ENCODE measurements at places on chromosomes 6 and 20.

DNA sequence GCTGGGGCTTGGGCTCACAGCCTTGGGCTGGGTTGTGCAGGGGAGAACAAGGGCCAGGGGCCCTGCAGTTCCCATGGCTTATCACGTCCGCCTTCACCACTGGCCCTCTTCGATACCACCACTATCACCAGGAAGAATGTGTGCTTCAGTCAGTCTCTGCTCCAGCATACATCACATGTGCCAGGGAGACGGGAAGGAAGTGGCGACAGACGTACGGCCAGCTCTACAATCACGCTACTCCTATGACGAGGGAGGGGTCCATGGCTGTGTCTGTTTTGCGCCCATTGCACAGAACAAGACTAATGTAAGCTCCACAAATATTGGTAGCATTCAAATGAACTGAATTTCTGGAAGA lies 72.1 kb downstream of the TRAM2 start:
- no peak for DNase-seq

DNA sequence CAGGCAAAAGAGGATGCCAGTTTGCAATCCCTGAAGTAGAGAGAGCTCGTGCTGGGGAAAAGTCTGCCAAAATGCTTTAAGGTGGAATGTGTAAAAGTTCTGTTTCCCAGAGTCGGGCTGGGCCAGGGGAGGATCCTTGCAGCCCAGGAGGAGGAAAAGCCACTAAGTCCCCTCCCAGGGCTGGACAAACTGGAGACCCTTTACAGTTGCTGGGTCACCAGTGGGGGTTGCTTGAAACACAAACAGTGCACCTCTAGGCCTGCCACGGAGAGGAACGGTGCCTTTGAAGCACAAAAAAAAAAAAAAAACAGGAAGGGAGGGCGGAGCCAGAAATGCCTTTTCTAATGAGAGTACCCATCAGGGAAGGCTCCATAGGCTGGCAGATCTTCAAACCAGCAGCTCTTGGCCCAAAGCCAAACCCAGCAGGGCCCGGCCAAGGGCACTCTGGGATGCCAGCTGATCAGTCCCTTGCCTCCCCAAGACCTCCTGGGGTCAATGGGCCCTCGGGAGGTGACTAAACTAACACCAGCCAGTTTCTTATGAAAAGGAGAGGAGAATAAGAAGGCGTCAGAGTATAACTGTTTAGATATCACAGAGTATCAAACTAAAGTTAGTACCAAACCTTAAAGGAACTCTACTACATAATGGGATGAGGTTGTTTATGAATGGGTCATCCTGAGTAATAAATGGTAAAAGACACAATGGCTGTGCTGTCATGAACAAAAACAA lies 23.7 kb downstream of the HLA-A start:
- peak; percentile 83 for DNase-seq

DNA sequence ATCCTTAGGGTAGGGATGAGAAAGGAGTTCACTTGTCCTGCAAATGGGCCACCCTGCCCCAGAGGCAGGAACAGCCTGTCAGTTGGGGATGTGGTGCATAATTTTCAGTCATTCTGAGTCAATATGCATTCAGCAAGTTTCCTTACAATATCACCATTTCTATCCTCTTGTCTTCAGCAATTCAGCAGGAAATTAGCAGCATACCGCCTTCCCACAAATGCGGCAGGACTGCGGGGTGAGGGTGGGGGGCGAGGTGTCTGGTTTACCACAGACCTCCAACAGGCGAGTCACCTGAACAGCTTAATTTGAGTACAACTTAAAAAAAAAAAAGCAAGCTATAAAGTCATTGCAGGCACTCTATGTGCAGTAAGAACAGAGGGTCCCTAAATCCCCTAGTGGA lies 126.8 kb downstream of the MAP3K7 start:
- no peak for DNase-seq

- DNase-seq = no peak
Measured at GRCh38 chr6:42099340-42100028, 42.9 kb downstream of the C6orf132 start.

- DNase-seq = no peak
Measured at GRCh38 chr20:48984575-48985219, 61.4 kb upstream of the CSE1L start.

DNA sequence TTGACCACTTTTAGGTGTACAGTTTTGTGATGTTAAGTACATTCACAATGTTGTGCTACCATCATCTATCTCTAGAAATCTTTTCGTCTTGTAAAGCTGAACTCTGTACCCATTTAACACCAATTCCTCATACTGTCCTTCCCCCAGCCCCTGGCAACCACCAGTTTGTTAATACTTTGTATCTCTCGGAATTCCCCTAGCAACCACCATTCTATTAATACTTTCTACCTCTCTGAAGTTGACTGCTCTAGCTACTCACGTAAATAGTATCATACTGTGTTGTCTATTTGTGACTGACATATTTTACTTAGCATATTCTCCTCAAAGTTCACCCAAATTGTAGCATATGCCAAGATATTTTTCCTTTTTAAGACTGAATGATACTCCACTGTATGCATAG lies 82.3 kb upstream of the CLDN20 start:
- DNase-seq = no peak

DNA sequence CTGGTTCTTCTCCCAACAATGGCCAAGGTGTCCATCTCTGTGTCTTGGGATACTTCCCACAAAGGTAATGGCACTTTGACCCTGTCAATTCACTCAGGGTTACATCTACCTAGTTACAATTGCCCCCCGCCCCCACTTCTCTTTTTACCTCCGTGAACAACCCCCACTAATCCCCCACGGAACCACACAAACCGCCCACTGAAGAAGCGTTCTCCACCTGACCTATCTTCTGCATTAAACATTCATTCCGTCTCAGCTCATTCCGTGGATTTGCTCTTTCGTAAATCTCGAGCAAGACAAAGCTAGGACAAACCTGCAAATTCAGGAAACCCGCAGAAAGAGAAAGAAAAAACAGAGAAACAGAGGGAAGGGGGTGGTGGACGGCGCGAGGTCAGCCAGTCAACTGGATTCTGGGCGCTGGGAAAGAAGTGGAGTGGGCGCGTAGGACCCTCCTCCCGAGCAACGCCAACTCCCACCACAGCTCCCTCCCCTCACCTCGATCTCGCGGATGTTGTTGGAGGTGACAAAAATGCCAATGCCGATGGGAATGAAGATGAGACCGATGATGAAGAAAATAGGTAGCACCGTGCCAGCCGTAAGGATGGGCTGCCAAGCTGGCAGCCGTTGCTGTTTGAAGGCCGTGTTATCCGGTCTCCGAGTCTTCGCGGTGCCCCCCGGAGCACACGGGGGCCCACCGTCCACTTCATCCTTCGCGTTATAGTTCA lies 523 bp downstream of the TMEM30A start:
- no peak for DNase-seq

DNA sequence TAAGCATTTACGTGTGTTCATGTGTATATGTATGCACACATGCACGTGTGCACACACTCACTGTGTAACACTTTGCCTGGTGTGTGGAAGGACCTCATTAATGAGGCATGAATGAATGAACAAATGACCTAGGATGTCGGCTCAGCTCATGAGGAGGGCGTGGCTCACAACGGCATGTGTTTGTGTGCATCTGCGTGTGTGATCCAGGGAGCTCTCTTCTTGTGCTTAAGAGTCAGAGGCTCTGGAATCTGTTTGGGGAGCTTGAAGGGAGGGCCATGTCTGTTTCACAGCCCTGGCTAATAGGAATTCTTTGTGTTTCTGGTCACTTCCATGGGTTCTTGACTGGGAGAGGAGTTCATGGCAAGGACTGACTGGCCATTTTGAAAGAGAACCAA lies 32.7 kb downstream of the TOX2 start:
- DNase-seq = no peak

GRCh38 chr6:37646097-37646864 lies 51.4 kb downstream of the MDGA1 start:
- no peak for DNase-seq

DNA sequence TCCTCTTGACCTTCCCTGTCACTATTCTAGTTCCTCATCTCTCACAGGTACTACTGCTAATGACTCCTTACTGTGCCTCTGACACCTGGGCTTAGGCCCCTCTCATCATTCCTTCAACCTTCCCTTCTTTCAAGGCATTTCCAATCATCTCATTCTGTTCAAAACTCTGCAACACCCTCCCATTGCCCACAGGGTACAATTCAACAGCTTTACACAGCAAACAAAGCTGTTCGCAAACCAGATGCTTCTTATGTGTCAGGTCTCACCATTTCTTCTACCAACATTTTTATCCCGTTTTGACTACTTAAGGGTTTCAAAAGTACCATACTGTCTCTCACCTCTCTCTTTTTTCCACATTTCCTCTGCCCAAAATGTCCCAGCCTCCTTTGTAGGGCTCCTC lies 84.4 kb upstream of the ID4 start:
- no peak for DNase-seq

- DNase-seq = no peak
Measured at GRCh38 chr20:61951695-61952533, 113.8 kb downstream of the TAF4 start.

- DNase-seq = no peak
Measured at GRCh38 chr20:21027569-21027968, 78.6 kb downstream of the LINC00237 start.

DNA sequence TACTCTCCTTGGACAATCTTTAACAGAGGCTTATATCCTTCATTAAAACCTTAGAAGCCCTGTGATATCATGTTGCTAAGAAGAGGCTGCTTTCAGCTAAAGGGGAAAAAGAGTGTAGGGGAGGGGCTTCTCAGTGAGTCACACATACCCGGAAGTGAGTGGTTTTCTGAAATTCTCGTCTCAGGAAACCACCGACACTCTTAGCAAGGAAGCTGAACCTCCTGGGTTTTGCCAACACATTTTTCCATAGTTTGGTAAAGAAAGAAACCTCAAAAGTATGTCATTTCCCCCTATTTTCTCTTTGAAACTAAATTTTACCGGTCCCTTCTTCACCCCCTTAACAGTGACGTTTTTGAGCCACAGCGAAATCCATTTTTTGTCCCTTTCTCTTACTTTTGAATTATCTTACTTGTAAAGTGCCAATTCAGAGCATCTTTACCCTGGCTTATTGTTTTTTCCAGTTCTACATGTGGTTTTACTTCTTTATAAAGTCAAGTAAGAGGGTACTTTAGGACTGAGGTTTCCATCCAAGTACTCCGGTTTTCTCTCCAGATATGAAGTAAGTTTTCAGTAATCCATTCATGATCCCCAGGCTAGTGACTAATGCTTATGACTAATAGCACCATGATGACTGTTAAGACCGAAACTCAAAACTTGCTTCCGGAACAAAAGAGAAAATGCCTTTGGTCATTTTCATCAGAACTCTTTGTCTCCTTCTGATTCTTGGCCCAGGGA lies 219.3 kb downstream of the ARHGAP18 start:
- peak; percentile 84 for DNase-seq

GRCh38 chr20:550611-551010 lies 7.0 kb upstream of the CSNK2A1 start:
- no peak for DNase-seq

GRCh38 chr20:4626228-4626627 lies 95.5 kb upstream of the PRND start:
- DNase-seq = no peak

DNA sequence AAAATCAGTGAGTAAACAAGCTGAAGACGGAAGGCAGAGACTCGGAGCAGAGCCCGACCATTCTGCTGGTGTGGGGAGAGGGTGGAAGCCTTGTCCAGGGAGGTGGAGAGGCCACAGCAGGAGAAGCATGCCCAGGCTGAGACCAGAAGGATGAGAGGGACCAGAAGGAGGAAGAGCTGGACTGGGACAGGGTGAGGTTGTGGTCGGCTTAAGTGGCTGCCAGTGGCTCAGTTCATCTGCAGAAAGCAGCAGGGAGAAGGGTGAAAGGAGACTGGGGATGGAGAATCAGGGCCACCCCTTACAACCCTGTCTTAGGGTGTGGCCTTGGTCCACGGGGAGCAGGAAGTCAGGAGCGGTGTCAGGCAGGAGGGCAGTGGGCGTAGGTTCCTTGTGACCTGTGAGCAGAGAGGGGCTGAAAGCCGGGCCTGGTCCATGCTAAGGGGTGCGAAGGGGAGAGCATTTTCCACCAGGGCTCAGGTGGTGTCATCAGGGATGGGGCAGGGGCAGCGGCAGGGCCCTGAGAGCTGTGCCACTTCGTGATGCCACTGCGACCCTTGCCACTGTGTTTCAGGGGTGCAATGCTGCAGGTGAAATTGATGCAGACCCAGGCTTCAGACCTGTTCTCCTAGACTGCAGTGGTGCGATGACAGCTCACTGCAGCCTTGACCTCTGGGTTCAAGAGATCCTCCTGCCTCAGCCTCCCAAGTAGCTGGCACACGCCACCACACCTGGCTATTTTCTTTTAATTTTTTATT lies 81.1 kb downstream of the TTLL2 start:
- DNase-seq = no peak

DNA sequence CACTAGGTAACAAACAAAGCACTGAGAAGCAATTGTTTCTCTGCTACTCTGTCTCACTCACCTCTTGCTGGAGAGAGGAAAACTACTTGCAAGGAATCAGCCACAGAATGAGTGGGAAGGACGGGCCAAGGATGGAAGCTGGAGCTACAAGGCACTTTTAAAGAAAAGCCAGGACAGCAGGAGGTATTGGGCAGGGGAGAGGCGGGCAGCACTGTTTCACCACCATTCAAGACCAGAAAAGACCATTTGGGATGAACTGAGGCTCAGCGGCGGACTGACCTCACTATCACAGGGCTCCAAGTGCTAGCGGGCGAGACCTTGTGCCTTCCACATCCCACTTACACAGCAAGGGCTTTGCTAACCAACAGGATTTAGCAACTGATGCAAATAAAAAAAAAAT lies 137.4 kb downstream of the IPCEF1 start:
- no peak for DNase-seq

DNA sequence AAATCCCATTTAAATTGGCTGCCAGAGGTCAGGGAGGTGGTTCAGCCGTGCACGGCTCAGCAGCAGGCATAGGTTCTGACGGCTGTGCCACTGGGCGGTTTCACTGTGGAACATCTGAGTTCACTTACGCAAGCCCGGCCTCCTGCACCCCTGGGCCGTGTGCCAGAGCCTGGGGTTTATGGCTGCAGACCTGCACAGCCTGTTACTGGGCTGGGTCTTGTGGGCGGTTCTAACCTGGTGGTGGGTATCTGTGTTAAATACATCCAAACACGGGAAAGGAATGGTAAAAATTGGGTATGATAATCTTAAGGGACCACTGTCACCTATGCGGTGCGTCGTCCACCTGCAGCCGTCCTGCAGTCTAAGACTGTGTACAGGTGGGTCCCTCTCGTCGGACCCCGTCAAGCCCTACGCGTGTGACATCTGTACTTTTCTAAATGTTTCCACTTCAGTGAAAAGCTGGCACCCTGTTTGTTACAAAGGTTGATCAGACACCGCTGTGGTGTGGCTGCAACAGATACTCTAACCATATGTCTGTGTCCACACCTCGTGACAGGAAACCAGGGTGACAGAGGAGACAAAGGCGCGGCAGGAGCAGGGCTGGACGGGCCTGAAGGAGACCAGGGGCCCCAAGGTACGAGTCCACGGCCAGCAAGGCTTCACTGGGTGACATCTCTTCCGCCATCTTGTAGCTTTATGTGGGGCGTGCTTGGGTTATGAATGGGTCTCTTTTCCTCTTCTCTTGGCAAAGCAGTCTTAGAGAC lies 21.5 kb downstream of the COL9A3 start:
- no peak for DNase-seq

GRCh38 chr6:148364056-148364824 lies 21.6 kb downstream of the SASH1 start:
- no peak for DNase-seq
